ENCODE measurements at places on chromosomes 7 and 10.

DNA sequence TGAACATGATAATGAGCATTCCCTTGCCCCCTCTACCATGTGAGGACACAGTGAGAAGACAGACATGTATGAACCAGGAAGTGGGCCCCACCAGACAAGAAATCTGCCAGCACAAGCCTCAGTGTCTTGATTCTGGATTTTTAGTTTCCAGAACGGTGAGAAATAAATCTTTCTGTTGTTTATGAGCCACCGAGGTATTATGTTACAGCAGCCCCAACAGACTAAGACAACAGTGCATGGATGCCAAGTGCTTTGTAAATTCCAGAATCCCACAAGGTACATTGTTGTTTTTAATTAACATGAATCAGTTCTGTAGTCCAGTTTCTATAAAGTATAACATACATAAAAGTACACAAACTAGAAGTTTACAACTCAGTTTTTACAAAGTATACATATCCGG lies 162.2 kb downstream of the ARHGAP21 start:
- no peak for DNase-seq

DNA sequence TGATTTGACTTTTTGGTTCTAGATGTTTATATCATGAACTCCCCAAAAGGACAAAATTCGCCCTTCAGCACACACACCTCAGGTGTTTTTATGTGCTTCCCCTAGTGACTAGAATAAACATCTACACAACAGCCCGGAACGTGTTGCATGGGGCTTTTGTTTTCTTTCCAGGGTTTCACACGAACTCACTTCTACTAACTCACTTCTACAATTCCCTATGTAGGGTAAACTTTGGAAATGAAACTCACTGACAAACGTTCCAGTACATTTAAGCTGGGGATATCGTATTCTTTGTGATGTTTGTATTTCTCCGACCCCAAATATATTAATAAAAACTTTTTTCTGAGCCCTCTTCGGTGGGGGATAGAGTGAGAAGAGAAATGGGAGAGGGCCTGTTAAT lies 1.4 kb downstream of the TRA2A start:
- DNase-seq, result peak; percentile 59

GRCh38 chr7:99219185-99219767 lies 11.4 kb upstream of the KPNA7 start:
- DNase-seq, result no peak

DNA sequence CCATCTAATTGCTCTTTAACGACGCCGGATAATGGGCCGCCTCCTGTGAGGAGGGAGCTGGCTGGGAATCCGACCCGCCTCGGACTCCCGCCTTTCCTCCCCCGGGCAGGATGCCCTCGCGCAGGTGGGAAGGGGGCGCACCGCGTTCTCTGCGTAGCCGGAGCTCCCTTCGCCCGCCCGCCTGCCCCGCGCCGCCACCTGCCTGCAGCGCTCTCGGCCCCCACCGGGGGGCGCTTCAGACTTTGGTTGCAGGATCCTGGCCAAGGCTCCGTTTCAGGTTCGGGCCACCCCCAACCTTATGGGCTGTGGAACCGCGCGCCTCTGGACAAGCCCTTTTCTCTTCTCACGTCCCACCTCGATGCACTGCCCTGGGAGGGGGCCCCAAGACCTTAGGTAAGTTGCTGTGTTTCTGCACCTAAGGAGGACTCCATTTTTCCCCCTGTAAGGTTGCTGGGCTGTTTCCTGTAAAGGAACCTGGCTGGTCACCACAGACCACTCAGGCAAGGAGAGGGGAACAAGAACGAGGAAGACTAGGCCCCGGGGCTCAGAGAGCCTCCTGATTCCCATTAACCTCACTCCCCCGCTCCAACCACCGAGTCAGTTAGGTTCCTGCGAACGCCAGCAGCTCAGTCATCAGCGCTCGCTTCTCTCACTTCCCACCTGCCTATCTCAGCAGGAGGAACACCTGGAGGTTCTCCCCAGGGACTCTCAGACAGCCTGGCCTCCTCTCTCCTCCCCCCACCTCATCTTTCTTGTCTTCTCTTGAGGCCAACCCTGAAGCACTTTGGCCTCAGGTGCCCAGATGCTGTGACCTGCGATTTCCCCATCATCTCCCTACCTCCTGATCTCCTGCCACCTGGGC lies 11.3 kb upstream of the KAZALD1 start:
- peak; percentile 91 for DNase-seq

- DNase-seq, result no peak
Measured at GRCh38 chr7:36305226-36305625, 84.4 kb upstream of the ANLN start.

- DNase-seq, result no peak
Measured at GRCh38 chr10:130547368-130547767, 411.2 kb downstream of the GLRX3 start.

DNA sequence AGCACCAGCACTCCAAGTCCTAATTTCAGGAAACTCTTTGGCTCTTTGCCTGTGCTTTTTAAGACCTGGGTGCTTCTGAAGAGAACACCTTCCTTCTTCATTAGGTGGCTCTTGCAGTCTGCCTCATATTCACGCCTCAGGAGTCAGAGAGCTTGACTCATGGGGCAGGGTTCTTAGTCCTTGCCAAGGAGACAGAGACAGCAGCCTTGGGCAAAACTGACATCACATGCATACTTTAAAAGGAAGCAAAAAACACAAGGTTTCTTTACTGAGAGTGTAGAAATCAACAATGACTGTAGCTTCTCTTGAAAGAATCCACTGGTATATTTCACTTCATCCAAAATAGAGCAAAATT lies 780.6 kb downstream of the INHBA start:
- DNase-seq, result no peak

GRCh38 chr7:117393781-117394180 lies 33.5 kb downstream of the ASZ1 start:
- no peak for DNase-seq

DNA sequence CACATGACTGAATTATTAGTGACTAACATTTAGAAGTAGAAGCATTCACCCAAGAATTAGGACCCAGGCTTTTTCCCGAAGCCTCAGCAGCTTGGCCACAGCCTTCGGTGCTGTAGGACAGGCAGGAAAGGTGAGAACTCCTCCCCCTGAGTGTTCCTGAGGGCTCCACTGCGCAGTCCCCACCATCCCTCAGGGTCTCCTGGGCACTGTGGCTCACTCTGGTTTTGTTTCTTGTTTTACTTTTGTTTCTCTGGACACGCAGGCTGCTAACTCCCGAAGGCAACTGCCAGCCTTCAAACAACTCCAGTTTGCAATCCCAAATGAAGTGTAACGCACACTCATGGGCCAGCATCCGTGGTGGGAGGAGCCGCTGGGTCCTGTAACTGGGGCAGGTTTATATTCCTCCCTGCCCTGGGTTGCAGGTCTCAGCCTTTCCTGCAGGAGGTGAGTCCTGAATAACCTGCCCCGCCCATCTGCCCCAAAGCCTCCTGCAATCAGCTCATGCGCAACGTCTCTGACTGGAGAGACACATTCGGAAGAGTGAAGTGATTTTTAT lies 492.9 kb downstream of the PTPRN2 start:
- no peak for DNase-seq

GRCh38 chr10:77583527-77583926 lies 54.1 kb downstream of the KCNMA1 start:
- DNase-seq, result no peak

DNA sequence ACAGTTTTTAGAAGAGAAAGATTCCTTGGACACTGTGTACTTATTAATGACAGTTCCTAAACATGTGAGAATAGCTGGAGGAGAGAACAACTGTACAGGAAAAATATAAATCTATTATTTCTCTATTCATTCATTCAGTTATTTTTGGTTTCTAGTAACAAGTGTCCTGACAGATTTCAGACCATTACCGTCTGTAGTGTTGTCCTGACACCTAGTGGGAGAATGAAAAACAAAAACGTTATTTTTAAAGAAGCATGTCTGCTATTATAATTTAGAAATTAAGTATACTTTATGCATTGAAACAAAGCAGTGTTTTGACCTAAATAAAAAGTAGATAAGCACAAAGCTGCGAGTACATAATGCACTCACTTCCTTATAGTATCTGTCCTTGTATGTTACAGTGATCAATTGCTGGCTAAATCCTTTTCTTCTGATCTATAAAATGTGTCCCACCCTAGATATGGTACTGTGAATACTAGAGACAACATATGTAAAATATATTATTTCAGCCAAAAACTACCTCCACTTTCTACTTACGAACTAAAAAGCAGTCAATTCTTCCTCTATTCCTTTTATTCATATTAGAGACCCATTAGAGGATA lies 575.6 kb downstream of the ARL4A start:
- DNase-seq, result peak; percentile 64

GRCh38 chr7:77657427-77658224 lies 38.6 kb upstream of the RSBN1L start:
- peak; percentile 82 for DNase-seq

DNA sequence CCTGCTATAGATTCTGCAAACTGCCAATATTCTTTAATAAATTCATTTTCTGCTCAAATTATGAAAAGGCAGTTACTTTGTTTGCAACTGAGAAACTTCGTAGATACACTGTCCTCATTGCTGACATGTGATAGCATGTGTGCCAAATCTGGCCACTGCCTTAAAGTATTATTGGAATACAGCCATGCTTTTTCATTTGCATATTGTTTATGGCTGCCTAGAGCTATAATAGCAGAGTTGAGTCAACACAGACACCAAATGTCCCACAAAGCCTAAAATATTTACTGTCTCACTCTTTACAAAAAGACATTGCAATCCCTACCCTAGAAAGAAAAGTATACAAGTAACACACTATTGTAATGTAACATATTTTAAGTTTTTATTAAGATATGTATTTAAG lies 647.4 kb downstream of the XPNPEP1 start:
- DNase-seq, result no peak

DNA sequence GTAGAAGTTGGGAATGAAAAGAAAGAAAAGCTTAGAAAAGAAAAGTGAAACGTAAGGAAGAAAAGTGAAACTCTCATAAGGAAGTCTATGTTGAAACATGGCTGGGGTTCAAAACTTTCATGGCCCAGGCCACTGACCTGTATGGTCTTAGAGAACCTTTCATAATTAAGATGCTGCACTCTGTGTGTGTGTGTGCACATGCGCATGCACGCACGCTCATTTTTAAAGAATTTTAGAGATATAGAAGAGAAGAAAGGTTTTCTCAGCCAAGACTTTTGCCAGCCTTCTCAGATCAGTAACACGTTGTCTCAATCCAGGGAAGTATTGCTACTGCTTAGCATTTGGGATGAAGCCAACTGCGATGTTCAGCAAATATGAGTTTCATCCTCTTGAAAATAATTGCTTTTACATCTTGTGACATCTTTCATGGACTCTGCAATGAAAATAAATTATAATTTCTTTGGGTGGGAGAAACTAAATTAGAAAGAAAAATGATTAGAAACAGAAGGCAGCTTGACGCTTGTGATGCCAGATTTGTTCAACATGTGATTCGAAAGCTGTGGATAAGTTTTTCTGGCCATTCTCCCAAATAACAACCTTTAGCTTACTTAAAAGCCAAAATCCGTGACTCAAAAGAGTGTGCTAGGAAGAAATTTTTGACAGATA lies 16.2 kb upstream of the SLC26A4 start:
- DNase-seq, result no peak

DNA sequence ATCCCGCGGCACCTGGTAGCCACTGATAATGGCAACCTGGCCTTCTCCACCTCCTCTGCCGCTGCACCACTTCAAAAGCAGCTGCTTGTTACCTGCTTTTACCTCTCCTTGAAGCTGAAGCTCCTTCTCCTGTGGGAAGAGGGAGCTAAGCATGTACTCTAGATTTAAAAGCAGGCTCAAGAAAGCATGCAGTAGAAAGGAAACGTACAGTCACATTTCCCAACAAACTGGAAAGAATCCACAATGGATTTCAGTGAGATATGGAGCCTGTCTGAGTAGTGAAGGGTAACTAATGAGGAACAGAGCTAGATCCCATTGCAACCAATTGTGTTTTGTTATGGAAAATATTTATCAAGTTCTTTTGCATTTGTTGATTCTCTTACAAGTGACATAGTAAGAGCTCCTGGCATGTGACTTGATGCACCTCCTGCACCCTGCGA lies 457.4 kb upstream of the GALNT17 start:
- DNase-seq, result no peak

GRCh38 chr7:71801976-71802375 lies 610.2 kb downstream of the CALN1 start:
- no peak for DNase-seq

DNA sequence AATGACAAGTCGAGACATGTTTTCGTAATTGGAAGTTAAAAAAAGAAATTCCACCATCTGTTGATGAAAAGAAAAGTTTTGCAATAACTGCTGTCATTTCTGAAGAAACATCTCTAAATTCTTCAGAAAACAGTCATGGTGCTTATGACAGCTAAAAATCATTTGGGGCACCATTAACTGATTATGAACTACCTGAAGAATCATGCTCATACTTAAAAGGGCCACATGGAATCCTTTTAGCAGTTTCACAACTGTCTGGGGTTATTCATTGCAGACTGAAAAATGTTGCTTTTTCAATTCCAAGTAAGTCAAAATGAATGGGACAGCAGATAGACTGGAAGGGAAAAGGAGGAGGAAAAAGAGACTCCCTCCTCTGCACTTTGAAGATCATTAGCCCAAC lies 134.2 kb downstream of the CHN2 start:
- peak; percentile 83 for DNase-seq

DNA sequence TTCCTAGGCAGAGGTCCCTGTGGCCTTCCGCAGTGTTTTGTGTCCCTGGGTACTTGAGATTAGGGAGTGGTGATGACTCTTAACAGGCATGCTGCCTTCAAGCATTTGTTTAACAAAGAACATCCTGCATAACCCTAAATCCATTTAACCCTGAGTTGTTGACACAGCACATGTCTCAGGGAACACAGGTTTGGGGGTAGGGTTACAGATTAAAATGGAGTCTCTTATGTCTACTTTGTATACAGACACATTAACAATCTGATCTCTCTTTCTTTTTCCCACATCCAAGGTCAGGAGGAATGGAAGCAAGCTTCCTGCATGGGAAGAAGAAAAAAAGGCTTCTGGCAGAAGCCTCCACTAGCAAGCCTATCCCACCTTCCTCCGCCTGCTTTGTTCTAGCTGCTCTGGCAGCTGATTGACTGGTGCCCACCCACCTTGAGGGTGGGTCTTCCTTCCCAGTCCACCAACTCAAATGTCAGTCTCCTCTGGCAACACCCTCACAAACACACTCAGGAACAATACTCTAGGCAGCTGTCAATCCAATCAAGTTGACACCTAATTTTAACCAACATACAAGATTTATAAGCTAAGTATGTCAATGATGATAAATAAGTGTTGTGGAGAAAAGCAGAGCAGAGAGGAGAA lies 176.5 kb upstream of the CCZ1B start:
- peak; percentile 9 for DNase-seq

DNA sequence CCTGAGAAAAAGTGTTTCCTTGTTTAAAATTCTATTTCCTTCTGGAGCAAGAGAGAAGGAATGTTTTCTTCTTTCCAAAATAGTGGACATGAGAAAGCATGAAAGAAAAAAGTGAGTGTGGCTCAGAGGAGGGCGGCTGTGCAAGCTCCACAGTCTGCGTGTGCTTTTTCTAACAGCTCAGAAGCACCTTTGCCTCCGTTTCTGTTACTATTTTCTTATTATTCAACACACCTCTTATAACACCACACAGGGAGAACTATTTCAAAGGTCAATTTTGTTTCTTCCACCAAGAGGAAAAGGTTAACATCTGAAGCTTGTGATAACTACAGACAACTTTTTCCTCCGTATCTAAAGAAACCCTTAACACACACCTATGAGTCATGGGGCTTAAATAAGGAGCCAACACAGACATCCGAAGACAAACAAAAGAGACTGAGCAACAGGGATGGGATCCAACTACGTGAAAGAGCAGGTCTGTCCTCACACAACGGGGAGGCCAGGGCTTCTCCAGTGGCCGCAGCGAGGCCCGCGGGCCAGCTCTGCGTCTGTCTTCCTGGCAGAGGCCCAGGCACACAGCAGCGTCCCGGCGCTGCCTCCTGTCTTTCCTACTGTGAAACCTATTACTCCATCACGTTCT lies 36.2 kb upstream of the NCAPG2 start:
- no peak for DNase-seq
